Activated CD4-positive, alpha-beta T cell treated with anti-CD3 and anti-CD28 coated beads, Interleukin-2, amount 50 U/mL, for 48 hours (primary cell): ENCODE measurements at places on chromosomes 13 and 19.
A peak's percentile ranks its signal among the peaks of the same experiment; 100 is the strongest.

GRCh38 chr19:11704626-11705025, 34.1 kb downstream of the ZNF823 start:
- DNase-seq, result no peak

DNA sequence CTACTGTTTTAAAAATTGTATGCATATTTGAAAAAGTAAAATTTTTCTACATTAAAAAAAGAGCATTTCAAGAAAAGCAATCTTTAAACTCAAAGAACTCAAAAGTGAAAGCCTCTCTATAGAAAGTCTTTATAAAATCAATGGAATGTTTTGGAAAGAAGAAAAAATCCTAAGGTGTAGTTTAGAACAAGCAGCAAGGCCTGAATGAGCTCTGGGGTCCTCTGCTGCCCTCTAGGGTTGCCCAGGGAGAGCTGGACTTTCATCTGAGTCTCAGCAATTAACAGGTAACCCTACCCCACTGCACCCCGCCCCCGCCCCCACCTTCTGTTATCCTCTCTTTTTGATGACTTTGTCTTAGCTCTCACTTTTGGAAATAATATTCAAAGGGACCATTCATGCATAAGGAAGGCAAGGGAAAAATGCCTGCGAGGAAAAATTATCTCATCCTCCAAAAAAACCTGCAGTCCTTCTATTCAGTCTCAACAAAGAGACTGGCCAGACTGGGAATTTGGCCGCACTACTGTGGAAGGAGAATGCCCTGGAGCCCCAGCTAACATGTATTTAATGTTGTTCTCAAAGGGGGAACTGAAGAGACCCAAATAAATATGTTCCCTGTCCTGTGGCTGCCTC, 24.1 kb downstream of the SLC25A30 start:
- DNase-seq, result peak; percentile 22

DNA sequence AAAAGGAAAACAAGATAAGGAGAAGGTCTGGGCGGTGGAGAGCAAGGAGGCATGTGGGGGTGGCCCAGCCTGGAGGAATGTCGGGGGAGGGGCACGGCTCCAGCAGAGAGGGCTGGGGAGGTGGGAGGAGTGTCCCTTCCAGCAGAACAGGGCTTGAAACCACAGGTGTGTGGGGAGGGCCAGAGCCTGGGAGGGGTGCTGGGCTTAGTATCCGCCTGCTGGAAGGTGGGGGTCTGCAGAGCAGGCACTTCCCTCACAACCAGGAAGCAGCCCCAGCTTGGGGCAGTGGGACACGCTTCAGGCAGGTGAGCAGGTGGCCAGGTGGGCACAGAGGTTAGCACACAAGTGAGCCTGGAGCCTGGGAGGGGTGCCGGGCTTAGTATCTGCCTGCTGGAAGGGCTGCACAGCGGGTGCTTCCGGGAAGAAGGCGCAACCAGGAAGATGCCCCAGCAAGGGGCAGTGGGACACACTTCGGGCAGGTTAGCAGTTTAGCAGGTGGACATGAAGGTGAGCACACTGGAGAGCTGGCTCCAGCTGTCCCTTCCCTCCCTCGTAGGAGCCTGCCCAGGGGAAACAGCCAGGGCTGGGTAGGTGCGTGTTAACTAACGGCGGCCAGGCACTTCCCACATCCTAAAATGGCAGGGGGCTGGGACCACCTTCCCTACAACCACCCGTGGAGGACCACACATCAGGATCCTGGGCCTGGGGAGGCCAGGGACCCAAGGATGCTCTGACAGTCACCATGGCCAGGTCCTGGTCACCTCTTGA, 3.0 kb downstream of the GAS6 start:
- no peak for DNase-seq

DNA sequence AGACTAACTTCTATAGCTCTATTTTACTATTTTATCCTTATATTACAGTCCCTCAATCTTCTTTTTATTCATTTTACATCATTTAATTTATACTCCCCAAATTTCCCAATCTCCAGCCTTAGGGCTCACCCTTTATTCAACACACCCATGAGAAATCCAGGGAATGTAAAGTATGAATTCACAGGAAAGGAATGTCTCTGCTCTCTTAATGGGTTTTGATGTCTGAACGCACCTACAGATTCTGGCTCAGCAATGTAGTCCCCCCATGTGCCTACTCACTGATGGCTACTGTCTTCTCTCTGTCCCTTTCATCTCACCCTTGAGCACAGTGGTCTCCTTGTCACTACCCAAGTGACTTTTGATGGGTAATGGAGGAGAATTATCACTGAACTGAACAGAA, 32.8 kb downstream of the TNFSF13B start:
- DNase-seq, result no peak

DNA sequence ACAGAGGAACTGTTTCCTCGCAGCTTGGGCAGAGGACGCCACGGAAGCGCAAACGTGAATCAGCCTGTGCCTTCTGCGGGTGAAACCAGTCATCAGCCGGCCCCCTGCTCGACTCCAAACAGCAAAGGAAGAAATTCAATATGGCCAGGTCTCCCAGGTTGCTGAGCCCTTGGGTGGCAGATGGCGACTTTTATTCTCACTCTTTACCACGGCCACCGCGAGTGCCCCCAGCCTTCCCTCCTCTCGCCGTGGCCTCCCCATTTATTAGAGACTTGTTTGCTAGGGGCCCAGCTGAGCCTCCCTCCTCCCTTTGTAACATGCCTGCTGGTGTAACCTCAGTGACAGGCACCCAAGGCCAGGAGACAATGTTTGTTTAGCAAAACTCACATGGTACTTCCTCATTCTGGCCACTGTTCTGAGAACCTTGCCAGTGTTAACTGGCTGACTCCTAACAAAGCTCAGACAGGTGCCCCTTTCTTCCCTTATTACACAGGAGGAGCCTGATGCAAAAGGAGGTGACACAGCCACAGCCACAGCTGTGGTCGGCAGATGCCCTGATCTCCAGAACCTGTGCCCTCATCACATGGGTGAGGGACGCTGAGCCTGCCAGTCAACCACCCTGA, 5.8 kb downstream of the RAB20 start:
- DNase-seq, result no peak

GRCh38 chr13:50513300-50513877, 330.1 kb downstream of the DLEU7 start:
- DNase-seq, result no peak
